HFFc6 (cell line): ENCODE measurements at places on chromosomes 3 and 15. TPM values are rescaled to one million over a fixed set of nuclear protein-coding genes. Genes with fewer than 3 reads are reported as not detected.

GRCh38 chr15:74036271-74037170 lies 42.0 kb downstream of the PML start:
- peak; percentile 52 for DNase-seq

GRCh38 chr15:89948796-89949195 lies 36.0 kb upstream of the ARPIN start:
- no peak for DNase-seq

DNA sequence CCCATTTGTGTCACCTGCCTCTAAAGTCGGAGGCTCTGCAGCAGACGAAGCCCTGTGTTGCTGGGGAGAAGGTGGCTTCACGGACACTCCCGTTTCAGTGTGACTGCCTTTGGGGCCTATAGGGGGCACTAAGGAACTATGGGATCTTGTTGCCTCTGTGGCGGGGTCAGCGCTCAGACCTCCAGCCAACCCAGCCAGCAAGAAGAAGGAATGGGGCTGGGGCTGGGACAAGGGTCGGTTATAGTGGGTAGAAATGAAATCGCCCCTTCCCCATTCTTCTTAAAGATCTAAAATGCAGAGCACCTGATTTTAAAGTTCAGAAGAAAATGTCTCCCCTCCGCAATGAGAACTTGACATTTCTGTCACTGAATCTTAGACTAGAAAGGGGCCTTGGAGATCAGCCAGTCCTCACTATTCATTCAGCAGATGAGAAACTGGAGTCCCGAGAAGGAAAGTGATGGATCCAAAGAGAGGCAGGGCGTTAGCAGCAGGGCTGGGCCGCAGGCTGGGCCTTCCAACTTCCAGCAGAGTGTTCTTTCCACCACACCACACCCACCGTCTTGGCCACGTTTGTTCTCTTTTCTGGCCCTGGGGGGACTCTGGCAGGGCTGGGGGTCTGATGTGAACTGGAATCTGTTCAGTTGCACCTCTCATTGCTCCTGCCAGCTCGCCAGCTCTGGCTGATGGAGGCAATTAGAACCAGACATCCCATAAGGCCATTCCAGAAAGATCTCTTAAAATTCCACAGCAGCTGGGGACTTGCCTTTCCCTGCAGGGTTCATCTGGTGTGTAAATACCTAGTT lies 195.4 kb downstream of the OPA1 start:
- DNase-seq, result no peak

Gene RARRES1
- 0.66 to 1.6 TPM in 2 of 3 replicates, not detected in the other for total RNA-seq
